Stimulated activated CD4-positive, alpha-beta T cell treated with anti-CD3 and anti-CD28 coated beads, Interleukin-4, amount 100 ng/mL, for 1 hour (primary cell): ENCODE measurements at places on chromosomes 6 and 20.

GRCh38 chr20:51768759-51769517, 748 bp upstream of the ATP9A start:
- no peak for DNase-seq

- no peak for DNase-seq
Measured at GRCh38 chr6:69216127-69216526, 580.7 kb downstream of the LMBRD1 start.

DNA sequence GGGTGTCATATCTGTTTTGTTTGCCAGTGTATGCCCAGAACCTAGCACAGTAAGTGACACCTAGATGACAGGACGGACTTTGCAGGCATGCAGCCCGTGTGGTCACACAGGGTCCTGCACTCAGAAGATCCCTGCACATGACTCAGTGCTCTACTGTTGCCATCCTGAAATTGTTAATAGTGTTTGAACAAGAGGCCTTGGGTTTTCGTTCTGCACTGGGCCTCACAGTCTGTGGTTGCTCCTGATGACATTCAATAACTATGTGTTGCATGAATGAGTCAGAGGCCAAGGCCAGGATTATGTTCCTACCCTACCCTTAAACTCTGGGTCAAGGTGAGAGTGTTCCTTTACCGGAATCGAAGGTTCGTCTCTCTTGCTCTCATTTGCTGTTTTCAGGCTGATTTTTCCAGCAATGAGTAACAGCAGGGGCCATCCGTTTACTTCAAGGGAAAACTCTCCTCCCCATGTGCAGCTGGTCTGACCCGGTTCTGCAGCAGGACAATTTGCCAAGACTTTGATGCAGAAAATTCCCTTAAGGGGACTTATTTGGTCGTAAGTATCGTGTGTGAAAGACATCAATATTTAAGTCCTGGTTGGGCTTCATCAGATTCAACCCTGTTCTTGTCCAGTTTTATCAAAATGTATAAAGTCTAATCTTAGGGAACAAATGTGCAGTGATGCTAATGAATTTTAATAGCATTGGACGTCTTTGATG, 13.0 kb upstream of the PFDN4 start:
- DNase-seq, result no peak

DNA sequence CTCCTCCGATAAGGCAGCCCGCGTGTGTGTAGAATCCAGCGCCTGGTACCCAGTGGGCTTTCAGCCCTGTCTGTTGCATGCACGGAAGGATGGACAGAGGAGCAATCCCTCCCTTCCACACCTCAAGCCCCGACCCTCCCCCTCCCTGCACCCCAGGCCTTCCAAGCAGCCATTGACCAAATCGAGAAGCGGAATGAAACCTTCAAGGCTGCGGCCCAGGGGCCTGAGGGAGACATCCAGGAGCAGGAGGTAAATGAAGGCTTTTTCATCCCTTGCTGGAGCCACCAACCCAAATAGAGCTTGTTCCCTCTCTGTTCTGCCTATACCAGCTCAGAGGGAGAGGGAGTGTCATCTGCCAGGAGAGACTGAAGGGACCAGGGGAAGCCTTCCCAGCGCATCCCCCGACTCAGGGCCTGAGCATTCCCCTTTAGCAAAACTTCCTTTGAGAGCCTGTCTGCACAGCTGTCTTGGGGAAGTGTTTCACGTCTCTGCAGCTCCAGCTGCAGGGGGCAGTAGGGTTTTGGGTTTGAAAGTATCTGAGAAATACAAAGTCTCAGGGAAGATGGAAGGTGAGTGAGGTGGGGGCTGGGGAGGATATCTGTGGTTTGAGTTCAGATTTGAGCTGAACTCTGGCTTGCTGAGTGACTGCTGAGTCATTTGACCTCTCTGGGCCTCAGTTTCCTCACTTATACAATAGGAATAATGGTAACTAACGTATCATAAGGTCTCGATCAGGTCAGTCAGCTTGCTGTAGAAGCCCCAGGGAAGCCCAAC, 16.1 kb downstream of the FGD2 start:
- peak; percentile 61 for DNase-seq

GRCh38 chr20:63568170-63568981, 5.7 kb downstream of the HELZ2 start:
- no peak for DNase-seq

DNA sequence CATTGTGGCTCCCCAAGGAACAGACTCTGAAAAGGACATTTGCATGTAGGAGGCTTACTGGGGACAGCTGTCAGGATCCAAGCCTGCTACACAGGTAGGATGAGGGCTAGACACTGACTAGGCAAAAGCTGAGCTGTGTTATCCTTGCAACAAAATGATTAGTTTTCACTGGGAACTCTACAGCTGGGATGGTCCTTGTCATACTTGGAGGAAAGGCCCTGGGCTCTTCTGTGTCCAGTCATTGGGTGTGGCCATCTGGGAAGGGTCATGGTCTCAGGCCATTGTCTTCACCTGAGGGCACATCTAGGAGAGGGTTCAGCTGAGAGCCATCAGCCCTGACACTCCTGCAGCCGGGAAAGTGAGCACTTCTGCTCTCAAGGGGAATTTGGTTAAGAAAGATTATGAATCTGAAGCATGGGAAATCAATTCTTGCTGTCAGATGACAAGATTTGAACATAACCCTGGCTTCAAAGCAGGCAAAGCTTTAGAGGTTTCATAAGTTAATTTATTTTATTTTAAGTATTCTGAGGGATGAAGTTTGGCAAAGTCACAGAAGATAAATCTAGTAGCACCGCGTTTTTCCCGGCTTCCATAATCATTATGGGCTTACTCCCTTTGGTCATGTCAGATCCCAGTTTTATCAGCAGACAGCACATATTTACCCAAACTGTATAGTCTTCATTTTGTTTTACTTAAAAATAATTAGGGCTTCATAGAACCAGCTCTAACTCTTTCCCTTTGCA, 78.4 kb upstream of the SLC22A23 start:
- no peak for DNase-seq

GRCh38 chr6:141728330-141728729, 404.4 kb upstream of the GJE1 start:
- DNase-seq, result no peak
